Mesenchymal stem cell (in vitro differentiated cells and primary cell): ENCODE measurements at places on chromosomes 3 and 15.

GRCh38 chr15:92120094-92120795, 266.7 kb downstream of the SLCO3A1 start:
- no peak for DNase-seq

DNA sequence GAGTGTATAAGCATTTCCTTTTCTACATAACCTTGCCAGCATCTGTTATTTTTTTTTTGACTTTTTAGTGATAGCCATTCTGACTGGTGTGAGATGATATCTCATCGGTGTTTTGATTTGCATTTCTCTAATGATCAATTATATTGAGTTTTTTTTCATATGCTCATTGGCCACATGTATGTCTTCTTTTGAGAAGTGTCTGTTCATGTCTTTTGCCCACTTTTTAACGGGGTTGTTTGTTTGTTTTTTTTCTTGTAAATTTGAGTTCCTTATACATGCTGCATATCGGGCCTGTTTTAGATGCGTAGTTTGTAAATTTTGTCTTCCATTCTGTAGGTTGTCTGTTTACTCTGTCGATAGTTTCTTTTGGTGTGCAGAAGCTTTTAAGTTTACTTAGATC, 89.2 kb downstream of the LEKR1 start:
- DNase-seq, result no peak

GRCh38 chr3:114452937-114453336, 159.1 kb downstream of the TIGIT start:
- no peak for DNase-seq

DNA sequence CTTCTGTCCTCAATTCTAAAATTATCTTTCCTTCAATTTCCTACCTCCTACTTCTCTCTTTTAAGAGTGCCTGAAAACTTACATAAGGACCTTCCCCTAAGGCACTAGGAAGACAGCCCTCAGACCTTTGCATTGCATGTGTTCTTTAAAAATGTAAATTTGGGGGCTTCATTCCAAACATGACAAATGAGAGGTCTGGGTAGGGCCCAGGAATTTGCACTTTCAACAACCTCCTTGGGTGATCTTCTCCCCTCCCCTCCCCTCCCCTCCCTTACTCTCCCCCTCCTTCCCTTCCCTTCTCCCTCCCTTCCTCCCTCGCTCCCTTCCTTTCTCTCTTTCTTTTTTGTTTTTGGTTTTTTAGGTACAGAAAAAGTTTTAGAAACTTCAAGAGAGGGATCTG, 18.7 kb downstream of the USF3 start:
- DNase-seq, result no peak

DNA sequence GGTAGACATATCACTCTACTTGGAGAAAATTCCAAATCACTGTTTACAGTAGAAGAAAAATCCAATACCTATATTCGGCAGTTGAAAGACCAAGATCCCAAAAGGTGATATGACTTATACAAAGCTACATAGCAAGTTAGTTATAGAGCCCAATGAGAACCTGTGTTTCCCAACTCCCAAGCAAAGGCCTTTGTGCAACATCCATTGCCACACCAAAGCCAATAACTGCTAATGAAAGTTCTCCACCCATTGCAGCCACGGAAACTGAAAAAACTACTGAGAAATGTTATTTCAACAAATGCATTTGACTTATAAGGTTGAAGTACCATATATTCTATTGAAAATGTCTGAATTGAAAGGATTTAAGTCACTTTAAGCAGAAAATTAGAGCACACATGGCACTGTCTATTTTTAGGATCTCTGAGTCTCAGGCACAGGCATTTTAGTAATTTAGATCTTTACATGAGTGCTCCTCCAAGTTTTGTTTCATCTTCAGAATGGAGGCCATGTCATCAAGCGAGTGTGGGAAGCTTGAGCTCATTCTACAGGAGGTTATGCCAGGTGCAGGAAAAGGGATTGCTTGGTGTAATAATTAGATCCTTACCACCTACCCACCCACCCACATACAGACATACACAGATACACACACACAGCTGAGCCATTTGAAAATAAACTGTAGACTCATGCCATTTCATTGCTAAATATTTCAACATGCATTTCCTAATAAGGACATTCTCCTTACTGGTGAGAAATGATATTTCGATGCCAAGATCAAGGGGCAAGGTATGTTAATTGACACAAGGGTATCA, 19.7 kb upstream of the ANO10 start:
- DNase-seq, result no peak

GRCh38 chr15:72057548-72058091, 60.3 kb downstream of the MYO9A start:
- DNase-seq, result peak; percentile 29

GRCh38 chr15:77983091-77983707, 94.3 kb downstream of the TBC1D2B start:
- DNase-seq, result no peak

- peak; percentile 65 for DNase-seq
These were observed 1.2 kb downstream of the PHC3 start for GRCh38 chr3:170180079-170180907.

DNA sequence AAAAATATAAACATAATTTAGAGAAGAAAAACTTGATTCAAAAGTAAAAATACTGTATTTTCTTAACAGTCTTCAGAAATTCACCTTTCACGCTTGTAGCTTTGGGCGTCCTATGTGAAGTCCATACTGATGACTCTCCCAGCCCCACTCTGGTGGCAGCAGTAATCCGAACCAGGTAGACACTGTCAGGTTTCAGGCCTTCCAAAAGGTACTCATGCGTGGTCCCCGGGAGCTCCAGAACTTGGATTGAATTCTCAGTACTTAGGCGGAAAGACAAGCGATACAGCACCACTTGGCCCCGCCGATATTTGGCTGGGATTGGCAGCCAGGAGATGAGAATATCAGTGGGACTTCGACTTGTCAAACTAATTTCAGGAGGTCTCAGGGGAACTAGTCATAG, 69.7 kb downstream of the PRTG start:
- DNase-seq, result no peak

- DNase-seq, result no peak
These were observed 504.1 kb upstream of the CDIN1 start for GRCh38 chr15:36075333-36075732.

GRCh38 chr15:45790325-45790943, 155.6 kb downstream of the SQOR start:
- peak; percentile 34 for DNase-seq

DNA sequence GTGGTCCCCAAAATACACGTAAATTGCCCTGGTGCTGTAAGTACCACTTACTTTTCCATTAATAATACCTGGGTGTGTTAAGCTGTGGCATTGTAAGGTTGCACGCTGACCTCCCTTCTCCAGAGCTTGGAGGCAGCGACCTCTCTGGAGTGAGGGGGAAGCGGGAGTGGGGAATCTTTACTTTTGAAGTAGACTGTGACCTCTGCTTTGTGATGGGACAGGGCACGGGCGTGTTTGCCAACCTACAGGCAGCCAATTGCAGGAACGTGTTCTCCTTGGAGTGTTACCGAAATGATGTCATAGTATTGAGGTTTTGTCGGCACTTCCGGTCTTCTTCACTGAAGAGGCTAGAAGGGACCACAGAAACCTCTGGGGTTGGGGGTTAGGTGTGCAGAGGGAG, 227.3 kb upstream of the C2CD4B start:
- DNase-seq, result peak; percentile 56

DNA sequence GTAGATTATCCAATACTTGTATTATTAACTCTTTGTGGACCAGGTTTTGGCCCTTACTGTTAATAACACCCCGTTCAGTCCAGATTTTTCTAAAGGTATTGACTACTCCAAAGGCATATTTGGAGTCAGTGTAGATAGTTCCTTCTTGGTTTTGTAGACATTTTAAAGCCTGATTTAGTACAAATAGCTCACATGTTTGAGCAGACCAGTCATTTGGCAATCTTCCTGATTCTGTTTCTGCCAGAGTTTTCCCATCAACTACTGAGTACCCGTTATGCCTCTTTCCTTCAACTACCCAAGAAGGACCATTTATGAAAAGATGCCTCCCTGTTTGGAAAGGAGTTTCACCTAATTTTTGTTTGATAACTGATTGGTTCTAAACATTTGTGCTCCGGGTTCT, 82.0 kb downstream of the CHCHD4 start:
- DNase-seq, result no peak

GRCh38 chr3:84108442-84108971, 850.3 kb upstream of the CADM2 start:
- peak; percentile 2 for DNase-seq

GRCh38 chr3:24521420-24522145, 26.9 kb upstream of the THRB start:
- DNase-seq, result peak; percentile 44

- DNase-seq, result peak; percentile 72
These were observed 96.1 kb upstream of the ICE2 start for GRCh38 chr15:60574801-60575631.

- no peak for DNase-seq
These were observed 88.2 kb upstream of the PROK2 start for GRCh38 chr3:71873093-71873611.

GRCh38 chr15:59166166-59166565, 40.5 kb upstream of the LDHAL6B start:
- peak; percentile 64 for DNase-seq

DNA sequence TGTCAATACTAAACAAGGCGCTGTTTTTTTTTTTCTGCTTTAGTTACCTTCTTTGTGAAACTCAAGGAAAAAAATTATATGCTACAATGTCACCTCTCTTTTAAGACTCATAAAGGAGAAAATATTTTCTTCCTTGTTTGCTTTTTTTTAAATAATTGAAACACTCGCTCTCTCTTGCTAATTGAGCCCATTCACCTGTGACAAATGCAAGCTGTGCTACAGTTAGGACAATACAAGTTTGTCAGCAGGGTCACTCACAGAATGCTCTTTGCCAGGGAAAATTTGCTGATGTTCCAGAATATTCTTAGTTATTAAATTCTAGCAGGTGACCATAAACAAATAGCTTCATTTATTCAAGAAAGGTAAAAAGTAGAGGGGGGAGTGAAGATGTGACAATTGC, 375.9 kb upstream of the DPPA4 start:
- no peak for DNase-seq

DNA sequence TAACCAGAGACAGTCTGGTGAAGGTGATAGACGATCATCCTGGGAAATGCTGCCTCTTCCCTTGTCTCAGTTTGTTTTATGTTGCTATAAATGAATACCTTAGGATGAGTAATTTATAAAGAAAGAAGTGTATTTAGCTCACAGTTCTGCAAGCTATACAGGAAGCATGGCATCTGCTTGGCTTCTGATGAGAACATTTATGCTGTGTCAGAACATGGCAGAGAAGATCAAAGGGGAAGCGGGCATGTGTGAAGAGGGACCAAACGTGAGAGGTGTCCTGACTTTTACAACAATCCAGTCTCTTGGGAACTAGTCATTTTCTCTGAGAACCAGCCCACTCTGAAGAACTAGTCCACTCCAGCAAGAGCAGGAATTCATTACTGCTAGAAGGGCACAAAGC, 9.6 kb downstream of the CMC1 start:
- DNase-seq, result no peak

DNA sequence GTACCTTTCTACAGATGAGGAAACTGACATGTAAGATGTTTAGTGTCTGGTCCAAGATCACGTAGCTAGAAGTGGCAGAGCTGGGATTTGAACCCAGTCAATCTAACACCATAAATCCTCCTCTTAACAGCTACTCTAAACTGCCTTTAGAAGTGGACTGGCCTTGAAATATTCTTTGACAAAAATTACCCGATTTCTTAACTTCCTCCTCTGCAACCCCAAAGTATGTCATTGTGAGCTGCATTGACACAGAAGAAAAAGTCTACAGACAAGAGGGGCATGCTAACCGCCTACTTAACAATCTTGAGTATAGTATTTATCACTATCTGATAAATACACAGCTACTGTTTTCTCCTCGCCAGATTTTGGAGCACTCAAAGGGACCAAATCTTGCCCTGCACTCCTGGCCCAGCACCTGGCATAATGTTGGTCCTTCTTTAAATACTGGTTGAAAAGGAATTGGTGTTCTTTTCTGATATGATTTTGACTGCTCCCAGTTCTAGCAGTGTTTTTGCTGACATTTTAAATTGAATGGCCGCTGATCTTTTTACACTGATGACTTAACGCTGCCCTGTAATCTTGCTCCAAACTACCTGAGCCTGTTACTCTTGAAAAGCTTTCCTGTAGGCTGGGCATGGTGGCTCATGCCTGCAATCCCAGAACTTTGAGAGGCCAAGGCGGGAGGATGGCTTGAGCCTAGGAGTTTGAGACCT, 36.9 kb downstream of the ITPR1 start:
- no peak for DNase-seq

DNA sequence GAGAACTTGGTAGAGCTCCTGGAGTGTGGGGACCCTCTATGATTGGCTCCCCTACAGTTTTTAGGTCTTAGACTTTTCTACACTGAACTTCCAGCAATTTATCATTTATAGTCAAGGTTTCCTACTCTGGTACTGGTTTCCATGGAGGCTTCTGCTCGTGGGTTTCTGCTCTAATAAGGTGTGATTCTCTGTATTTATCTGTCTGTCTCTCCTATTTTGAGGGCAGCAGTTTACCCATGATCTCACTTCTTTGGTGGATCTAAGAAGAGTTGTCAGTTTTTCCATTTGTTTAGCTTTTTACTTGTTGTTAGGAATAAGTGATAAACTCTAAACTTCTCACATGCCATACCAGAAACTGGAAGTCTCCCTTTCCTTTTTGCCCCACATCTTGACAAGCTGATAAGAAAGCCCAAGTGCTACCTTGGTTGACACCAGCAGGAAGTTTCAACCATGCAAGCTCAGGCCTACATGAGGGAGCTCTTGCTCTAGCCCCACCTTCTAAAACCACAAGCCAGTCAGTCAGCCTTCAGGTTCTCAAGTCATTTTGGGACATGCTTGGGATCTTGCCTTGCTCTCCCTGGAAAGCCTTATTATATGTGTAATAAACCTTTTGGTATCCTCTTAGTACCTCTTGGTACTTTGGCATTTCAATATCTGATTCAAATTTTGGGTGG, 10.0 kb downstream of the TIMMDC1 start:
- DNase-seq, result no peak

DNA sequence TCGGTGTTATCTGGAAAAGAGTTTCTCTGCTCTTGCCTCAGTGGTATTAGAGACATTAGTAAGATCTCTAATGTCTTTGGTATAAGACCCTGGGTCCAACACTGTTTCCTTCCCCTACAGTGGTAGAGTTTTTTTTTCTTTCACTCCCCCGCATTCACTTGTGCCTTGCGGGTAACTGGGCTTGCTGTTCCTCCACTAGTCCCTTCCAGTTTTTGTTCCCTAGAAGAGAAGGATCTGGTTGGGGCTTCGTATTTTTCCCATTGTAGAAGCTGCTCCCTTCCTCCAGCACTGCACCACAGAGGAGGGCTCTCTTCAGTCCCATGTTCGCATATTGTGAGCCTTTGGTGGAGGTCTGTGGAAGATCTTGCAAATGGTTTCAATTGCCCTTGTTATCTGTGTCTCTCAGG, 13.7 kb downstream of the CTDSPL2 start:
- no peak for DNase-seq

- no peak for DNase-seq
These were observed 23.3 kb downstream of the CTSH start for GRCh38 chr15:78921517-78921916.

DNA sequence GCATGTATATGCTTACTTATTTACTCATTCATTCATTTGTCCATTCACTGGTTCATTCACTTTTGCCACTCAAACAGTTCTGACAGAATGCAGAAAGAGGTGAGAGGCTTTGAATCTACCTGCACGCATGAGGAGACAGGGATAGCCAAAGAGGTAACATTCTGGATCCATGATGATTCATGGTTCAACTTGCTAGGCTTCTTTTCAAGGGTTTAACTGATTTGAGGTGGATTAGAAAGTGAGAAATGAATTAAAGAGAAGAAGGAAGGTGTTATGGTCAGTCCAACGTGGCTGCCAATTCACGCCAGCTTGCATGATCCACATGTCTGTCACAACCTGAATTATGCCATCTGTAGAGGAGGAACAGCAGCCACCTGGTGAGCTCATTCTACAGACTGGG, 260.6 kb downstream of the ARRDC4 start:
- DNase-seq, result no peak

- DNase-seq, result no peak
These were observed 97.8 kb downstream of the DNAH12 start for GRCh38 chr3:57446318-57446841.
